T follicular helper cell (primary cell): ENCODE measurements at places on chromosomes 3 and 15.

- DNase-seq = no peak
These were observed 48.0 kb upstream of the C15orf61 start for GRCh38 chr15:67472957-67473356.

DNA sequence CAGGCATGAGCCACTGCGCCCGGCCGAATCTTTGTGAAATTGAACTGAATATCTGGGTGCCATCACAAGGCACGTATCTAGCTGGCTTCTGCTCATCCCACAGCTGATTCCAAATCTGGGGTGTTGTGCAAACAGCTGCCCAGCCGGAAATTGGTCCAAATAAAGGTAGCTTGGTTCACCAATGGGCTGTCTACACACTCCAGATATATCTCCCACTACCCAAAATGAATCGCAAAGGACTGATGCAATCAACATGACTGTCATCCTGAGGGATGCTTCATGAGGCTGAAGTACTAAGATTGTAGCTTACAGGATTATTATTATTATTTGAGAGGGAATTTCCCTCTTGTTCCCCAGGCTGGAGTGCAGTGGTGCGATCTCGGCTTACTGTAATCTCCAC lies 28.1 kb downstream of the LARP6 start:
- no peak for DNase-seq

DNA sequence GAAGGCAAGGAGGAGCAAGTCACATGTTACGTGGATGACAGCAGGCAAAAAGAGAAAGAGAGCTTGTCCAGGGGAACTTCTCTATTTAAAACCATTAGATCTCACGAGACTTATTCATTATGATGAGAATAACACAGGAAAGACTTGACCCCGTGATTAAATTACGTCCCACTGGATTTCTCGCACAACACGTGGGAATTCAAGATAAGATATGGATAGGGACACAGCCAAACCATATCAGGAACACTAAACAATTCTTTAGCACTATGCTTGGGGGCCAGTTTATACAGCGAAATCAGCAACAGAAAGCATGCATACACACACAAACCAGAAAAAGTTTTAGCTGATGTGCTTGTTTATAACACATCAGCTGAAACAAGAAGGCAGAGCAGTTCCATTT lies 704.2 kb downstream of the OTOL1 start:
- DNase-seq = no peak

GRCh38 chr3:64533617-64534317 lies 154.0 kb downstream of the ADAMTS9 start:
- no peak for DNase-seq

- DNase-seq = no peak
These were observed 431.8 kb downstream of the TBL1XR1 start for GRCh38 chr3:176765382-176765900.

DNA sequence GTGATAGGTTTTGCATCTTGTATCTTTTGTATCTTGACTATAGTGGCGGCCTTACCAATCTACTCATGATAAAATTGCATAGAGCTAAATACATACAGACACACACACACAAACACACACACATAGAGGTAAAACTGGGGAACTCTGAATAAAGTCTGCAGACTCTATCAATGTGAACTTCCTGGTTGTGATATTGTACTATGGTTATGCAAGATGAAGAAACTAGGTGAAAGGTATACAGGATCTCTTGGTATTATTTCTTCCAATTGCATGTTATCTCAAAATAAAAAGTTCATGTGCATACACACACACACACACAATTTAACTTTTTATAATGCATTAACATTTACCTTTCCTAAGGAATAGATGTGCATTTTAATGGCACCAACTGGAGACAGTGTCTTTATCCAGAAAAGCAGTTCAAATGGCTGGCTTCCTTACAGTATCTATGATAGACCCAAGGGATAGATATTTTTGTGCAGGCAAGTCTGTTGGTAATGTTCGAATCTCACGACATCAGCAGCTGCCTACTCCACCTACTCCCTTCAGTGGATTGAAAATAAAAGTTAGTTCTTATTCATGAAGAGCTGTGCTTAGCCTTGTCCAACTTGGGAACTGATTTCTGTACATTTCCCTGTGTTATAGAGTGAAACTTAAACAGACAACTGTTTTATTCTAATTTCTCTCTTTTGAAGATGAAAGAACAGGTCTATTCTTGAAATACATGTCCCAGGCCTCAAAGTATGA lies 46.9 kb upstream of the SPRED1 start:
- DNase-seq = no peak

GRCh38 chr3:25655659-25656058 lies 9.0 kb downstream of the TOP2B start:
- DNase-seq = no peak

- no peak for DNase-seq
These were observed 143.0 kb downstream of the TNIK start for GRCh38 chr3:171317171-171317570.
